ENCODE measurements at places on chromosomes 7 and 10.
A peak's percentile ranks its signal among the peaks of the same experiment; 100 is the strongest.

GRCh38 chr7:125445836-125446235 is 516.2 kb upstream of the POT1 start:
- no peak overlapping the region for H3K4me3 ChIP-seq
- no peaks in the 10 kb centered on the region for H3K27me3 ChIP-seq
- no peaks in the 10 kb centered on the region for H3K36me3 ChIP-seq
- no peaks in the 10 kb centered on the region for H3K4me1 ChIP-seq
- H3K27ac ChIP-seq, result no peak overlapping the region
- DNase-seq, result no peak

- no peak for DNase-seq
- H3K27ac ChIP-seq, result no peak overlapping the region
- no peaks in the 10 kb centered on the region for H3K27me3 ChIP-seq
- H3K36me3 ChIP-seq, result peaks cover 59% of the 10 kb centered on the region
- H3K4me3 ChIP-seq, result no peak overlapping the region
Measured at GRCh38 chr7:127896659-127897058, 134.6 kb downstream of the LRRC4 start.

DNA sequence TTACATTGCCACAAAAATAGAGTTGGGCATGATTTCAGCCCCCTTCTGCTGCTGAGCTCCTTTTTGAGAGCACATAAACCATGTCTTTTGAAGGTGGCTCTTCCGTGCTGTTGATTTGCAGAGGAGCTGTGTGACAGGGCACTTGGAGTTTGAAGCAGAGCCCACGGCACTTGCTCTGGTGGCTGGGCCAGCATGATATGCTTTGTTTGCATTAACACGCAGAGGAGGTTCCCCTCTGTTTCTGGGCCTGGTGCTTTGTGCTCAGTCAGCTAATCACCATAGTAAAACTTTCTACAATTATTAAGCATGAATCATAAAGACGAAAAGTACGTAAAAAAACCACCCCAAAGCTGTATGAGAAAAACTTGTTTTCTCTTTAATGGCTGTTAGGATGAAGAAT is 40.1 kb downstream of the RBM33 start:
- no peak overlapping the region for H3K27ac ChIP-seq
- H3K4me3 ChIP-seq, result no peak overlapping the region
- peaks cover 60% of the 10 kb centered on the region for H3K4me1 ChIP-seq
- H3K36me3 ChIP-seq, result peaks cover 39% of the 10 kb centered on the region

GRCh38 chr7:138865843-138866242 is 67.8 kb upstream of the ATP6V0A4 start:
- no peak overlapping the region for H3K4me3 ChIP-seq
- H3K36me3 ChIP-seq, result peaks cover 2% of the 10 kb centered on the region
- DNase-seq, result no peak

GRCh38 chr7:6385110-6385781 is 62.5 kb downstream of the DAGLB start:
- peaks cover 45% of the 10 kb centered on the region for H3K36me3 ChIP-seq
- no peak overlapping the region for H3K4me3 ChIP-seq
- no peaks in the 10 kb centered on the region for H3K27me3 ChIP-seq
- peaks cover 62% of the 10 kb centered on the region for H3K4me1 ChIP-seq

DNA sequence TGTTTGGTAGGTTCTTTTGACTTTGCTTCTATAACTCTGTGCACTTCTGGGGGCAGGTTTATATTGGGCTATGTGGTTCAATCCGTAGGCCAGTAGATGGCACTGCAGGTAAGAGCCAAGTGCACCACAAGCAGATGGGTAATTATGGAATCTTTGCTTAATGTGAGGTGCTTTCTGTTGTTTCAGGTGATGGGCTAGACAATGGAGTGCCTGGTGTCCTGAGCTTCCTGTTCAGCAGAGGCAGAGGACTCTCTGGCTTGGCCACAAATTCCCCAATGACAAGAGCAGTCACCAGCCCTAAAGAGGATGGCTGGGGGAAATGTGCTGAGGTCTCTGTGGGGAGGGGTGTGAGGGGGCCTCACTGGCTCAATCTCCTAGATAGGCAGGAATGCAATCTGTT is 455.0 kb downstream of the CCSER2 start:
- H3K27ac ChIP-seq, result no peak overlapping the region
- no peak overlapping the region for H3K4me3 ChIP-seq
- peak; percentile 17 for DNase-seq
- no peaks in the 10 kb centered on the region for H3K27me3 ChIP-seq
- no peaks in the 10 kb centered on the region for H3K36me3 ChIP-seq

DNA sequence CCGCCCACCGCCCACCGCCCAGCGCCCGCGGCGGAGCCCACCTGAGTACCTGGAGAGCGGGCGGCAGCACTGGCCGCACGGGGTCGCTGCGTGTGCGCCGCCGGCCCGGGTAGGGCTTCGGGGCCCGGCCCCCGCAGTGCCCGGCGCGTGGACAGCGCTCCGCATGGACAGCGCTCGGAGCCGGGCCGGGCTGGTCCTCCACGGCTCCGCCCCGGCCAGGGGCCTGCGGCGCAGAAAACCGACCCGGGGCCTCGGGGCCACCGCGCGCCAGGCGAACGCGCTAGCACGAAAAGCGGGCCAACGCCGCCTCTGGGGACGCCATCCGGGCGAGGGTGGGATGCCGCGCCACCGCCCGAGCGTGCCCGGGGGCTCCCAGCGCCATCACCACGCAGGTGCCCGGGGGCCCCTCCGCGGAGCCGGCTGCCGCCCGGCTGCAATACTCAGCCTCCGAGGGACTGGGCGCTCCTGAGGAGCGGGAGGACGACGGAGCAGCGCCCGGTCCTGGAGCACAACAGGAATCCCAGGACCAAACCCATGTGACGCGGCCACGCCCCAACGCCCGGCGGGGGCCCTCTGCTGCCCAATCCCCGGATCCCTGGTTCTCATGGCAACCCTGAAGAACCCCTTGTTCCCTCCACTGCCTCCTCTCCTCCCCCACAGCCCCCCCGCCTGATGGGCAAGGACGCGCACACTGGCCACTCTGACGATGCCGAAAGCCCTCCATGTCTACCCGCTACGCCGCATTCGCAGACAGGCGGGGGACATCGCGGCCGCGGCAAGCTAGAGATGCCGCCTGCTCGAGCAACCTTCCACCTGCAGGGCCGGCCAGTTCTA is at the start of gene GRB10:
GRB10 (minus strand) TSS at position 522 of the 834 bp plus-strand sequence. CDS start 50,574 bp downstream, outside the sequence.
- no peak for DNase-seq
- no peaks in the 10 kb centered on the region for H3K36me3 ChIP-seq
- peaks cover 42% of the 10 kb centered on the region for H3K4me1 ChIP-seq
- no peak within 1 kb of the TSS for H3K27ac ChIP-seq
- peaks cover 2% of the 10 kb centered on the region for H3K27me3 ChIP-seq
- peak within 1 kb of the TSS; percentile 57 for H3K4me3 ChIP-seq

DNA sequence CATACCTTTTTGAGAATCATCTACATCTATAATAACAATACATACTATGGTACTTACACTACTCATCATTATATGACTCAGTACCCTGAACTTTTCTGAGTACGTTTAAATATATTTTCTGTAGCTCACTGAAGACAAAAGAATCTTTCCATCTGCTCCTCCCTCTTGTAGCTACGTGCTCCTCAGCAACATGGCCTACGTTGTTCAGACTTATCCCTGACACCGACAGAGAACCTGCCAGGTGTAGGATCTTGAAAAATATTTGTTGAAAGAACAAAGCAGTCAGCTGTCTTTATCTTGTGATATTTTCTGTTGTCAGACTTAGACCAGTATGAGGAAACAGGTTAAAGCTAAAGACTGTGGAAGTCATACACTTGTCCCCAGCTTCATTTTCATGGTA is 356.0 kb upstream of the MYO3A start:
- H3K4me3 ChIP-seq, result no peak overlapping the region
- H3K27ac ChIP-seq, result no peak overlapping the region
- H3K36me3 ChIP-seq, result no peaks in the 10 kb centered on the region
- no peak for DNase-seq

DNA sequence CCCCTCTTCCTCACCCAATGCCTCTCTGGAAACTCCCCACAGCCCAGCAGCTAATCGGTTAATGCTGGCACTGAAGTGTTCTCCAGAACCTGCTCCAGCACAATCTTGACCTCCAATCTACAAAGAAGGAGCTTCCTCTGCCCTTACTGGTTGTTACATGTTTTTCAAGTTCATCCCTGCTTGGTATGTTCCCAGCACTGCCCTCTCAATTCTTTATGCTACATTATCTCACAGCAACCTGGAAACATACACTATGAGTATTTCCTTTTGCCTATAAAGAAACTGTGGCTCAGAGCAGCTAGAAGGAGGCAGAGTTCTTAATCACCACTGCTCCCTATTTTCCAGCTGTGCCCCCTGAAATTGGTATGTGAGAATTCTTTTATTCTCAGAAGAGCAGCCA is 84.1 kb upstream of the KMT2E start:
- H3K4me1 ChIP-seq, result peaks cover 38% of the 10 kb centered on the region
- no peaks in the 10 kb centered on the region for H3K36me3 ChIP-seq
- no peaks in the 10 kb centered on the region for H3K27me3 ChIP-seq
- H3K27ac ChIP-seq, result no peak overlapping the region
- no peak for DNase-seq
- no peak overlapping the region for H3K4me3 ChIP-seq

- H3K4me1 ChIP-seq, result no peaks in the 10 kb centered on the region
- no peaks in the 10 kb centered on the region for H3K27me3 ChIP-seq
- no peak overlapping the region for H3K27ac ChIP-seq
- no peak for DNase-seq
- no peaks in the 10 kb centered on the region for H3K36me3 ChIP-seq
Measured at GRCh38 chr10:84054743-84055142, 84.6 kb upstream of the GHITM start.

DNA sequence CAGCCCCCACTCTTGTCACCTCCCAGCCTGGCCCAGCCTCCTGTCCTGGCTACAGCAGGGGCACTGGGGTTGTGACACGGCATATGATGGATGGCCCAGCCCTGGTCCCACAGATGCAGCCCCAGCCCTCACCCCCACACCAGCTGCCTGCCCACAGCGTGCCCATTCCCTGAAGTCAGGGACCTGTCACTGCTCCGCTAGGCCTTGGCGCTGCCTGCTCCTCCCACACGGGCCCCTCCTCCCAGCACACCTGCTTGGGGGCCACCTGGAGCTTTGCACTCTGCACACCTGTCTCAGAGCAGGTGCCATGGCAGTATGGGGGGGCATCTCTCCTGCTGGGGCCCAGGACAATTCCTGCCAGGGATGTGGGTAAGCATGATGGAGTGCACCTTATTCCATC is 3.5 kb downstream of the GCK start:
- H3K27me3 ChIP-seq, result peaks cover 20% of the 10 kb centered on the region
- H3K4me1 ChIP-seq, result peaks cover 8% of the 10 kb centered on the region
- DNase-seq, result no peak
- no peak overlapping the region for H3K4me3 ChIP-seq

GRCh38 chr7:28318101-28318762 is 94.1 kb upstream of the CREB5 start:
- no peak overlapping the region for H3K4me3 ChIP-seq
- no peaks in the 10 kb centered on the region for H3K36me3 ChIP-seq
- H3K4me1 ChIP-seq, result no peaks in the 10 kb centered on the region
- DNase-seq, result no peak
- H3K27me3 ChIP-seq, result peaks cover 1% of the 10 kb centered on the region

- no peaks in the 10 kb centered on the region for H3K4me1 ChIP-seq
- no peaks in the 10 kb centered on the region for H3K36me3 ChIP-seq
- peaks cover 48% of the 10 kb centered on the region for H3K27me3 ChIP-seq
- no peak overlapping the region for H3K27ac ChIP-seq
- no peak for DNase-seq
Measured at GRCh38 chr7:47827871-47828270, 120.4 kb downstream of the PKD1L1 start.

DNA sequence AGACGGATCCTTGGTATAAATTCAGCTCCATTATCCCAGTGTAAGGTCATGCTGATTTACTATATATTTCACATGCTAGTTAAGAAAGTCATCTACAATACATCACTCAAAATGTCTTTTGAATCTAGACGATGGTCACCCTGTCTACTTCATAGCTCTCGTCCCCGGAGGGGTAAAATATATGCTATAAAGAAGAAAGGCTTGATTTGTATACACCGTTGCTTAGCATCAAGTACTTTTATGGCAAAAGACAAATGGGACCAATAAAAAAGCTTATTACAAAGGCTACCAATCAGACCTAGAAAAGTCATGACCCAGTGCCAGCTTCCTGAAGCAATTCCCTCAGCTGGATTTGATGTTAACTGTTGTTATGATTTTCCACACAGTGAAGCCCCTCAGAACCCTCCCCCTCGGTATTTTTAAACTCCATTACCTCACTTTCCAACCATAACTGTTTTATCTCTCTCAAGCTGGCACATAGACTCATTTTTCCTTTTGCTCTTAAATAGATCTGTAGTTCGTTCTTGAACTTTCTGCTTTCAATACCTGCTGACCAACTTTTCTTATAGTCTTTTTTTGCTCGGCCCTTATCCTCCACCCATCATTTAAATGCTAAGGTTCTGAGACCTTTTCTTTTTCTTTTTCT is 104.9 kb downstream of the DOCK4 start:
- peaks cover 19% of the 10 kb centered on the region for H3K4me1 ChIP-seq
- no peak overlapping the region for H3K4me3 ChIP-seq
- no peaks in the 10 kb centered on the region for H3K36me3 ChIP-seq
- H3K27me3 ChIP-seq, result no peaks in the 10 kb centered on the region
- DNase-seq, result no peak

- no peak for DNase-seq
- no peaks in the 10 kb centered on the region for H3K27me3 ChIP-seq
- H3K27ac ChIP-seq, result no peak overlapping the region
- H3K4me3 ChIP-seq, result no peak overlapping the region
Measured at GRCh38 chr10:102302611-102303010, 57.3 kb downstream of the GBF1 start.

- H3K4me1 ChIP-seq, result peaks cover 73% of the 10 kb centered on the region
- H3K27ac ChIP-seq, result no peak overlapping the region
- no peaks in the 10 kb centered on the region for H3K27me3 ChIP-seq
- peaks cover 81% of the 10 kb centered on the region for H3K36me3 ChIP-seq
Measured at GRCh38 chr10:62057359-62057758, 155.9 kb downstream of the ARID5B start.

- no peak overlapping the region for H3K27ac ChIP-seq
- DNase-seq, result no peak
- H3K4me3 ChIP-seq, result no peak overlapping the region
- no peaks in the 10 kb centered on the region for H3K27me3 ChIP-seq
- no peaks in the 10 kb centered on the region for H3K36me3 ChIP-seq
- no peaks in the 10 kb centered on the region for H3K4me1 ChIP-seq
Measured at GRCh38 chr10:115861864-115862263, 411.1 kb downstream of the GFRA1 start.

- no peak overlapping the region for H3K27ac ChIP-seq
- no peak overlapping the region for H3K4me3 ChIP-seq
- peaks cover 3% of the 10 kb centered on the region for H3K36me3 ChIP-seq
- peaks cover 29% of the 10 kb centered on the region for H3K4me1 ChIP-seq
- H3K27me3 ChIP-seq, result no peaks in the 10 kb centered on the region
Measured at GRCh38 chr10:121774404-121774803, 153.4 kb downstream of the ATE1 start.

DNA sequence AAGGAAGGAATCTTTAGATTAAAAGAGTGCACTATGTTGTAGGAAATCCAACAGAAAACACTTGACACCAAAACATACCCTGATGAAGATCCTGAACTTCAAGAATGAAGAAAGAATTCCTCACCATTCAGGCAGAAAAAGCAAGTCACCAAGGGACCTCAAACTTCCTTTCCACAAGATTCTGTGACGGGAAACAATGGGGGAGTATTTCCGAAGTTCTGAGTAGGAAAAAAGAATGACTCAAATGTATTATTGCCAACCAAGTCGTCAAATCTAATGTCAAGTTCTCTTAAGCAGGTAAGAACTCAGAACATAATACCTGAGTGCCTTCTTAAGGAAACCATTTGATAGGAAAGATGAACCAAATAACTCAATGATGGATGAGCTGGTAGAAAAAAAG is 44.7 kb upstream of the MTURN start:
- DNase-seq, result no peak
- peaks cover 10% of the 10 kb centered on the region for H3K4me1 ChIP-seq
- no peak overlapping the region for H3K4me3 ChIP-seq
- H3K27me3 ChIP-seq, result no peaks in the 10 kb centered on the region
- no peak overlapping the region for H3K27ac ChIP-seq

- H3K4me1 ChIP-seq, result no peaks in the 10 kb centered on the region
- no peaks in the 10 kb centered on the region for H3K36me3 ChIP-seq
- no peak for DNase-seq
Measured at GRCh38 chr7:37211097-37211880, 237.4 kb downstream of the ELMO1 start.

Measured in HepG2 (cell line).